ENCODE measurements at places on chromosomes 6 and 20. TPM values are rescaled to one million over a fixed set of nuclear protein-coding genes. Genes with fewer than 3 reads are reported as not detected.

TRIM10 gene
- not detected for total RNA-seq

LAMP5 gene
- total RNA-seq: 2.3 TPM

GRCh38 chr6:27791182-27791943 is 120.8 kb downstream of the OR2B2 start:
- no peaks in the 10 kb centered on the region for H3K27me3 ChIP-seq
- H3K4me1 ChIP-seq: peaks cover 10% of the 10 kb centered on the region
- peak; percentile 69 for DNase-seq
- H3K36me3 ChIP-seq: no peaks in the 10 kb centered on the region

DNA sequence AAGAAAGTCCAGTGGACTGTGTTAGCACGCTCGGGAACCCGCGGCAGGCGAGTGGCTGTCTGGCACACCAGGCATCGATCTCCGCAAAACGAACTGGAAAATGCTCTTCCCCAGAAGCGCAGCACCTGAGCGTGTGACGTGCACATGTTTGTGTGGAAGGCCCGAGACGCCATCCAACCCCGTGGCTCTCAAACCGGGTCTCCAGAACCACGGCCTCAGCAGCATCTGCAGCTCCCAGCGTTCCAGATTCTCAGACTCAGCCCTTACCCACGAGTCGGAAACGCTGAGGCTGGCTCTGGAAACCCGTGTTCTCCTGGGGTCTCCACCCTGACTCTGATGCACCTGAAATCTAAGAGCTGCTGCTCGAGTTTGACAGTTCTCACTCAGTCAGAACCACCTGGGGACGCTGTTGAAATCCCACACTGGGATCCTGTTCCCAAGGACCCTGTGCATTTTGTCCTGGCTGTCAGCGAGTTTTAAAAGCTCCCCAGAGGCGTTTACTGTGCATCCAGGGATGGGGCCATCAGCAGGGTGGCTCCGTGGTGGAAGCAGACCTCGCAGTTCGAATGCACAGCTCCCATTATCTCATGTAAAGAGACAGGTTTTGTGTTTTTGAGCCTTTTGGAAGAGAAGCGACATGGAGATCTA is 69.0 kb downstream of the DLL1 start:
- H3K27me3 ChIP-seq: no peaks in the 10 kb centered on the region
- DNase-seq: no peak
- no peaks in the 10 kb centered on the region for H3K36me3 ChIP-seq
- no peak overlapping the region for H3K4me3 ChIP-seq

DNA sequence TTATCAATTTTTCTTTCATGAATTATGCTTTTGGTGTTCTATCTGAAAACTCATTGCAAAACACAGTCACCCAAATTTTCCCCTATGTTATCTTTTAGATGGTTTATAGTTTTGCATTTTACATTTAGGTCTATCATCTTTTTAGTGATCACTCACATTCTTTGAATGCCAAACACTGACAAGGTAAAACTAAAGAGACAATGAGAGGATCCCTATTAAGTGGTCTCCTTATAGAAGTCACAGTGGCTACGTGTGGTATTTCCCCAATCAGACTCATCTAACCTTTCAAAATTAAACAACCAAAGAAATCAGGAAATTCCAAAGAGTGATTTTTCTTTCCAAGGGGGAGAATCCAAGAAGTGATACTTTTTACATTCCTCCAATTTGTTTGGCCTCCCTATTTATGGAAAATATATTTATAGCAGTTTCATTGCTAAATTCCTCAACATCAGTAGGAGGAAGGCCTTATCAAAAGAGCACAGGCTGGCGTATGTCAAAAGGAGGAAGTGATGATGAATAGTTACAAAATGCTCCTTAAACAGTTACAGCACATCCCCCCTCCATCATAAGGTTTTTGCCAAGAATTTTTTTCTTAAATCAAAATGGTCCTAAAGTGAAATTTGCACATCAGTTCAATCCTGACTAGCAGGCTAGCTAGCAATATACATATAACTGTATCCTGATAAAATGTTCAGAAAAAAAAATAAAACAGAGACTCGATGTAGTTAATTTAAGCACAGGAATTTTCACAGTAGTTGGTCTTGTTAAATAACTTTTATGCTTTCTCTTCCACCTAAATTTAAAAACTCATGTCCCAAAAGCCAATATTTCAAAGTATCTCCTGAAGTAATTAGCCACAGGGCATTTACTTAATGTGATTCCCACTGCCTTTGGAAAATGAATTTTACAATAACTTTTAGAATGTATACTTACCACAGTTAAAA is 76.2 kb upstream of the IPCEF1 start:
- H3K27ac ChIP-seq: no peak overlapping the region
- no peaks in the 10 kb centered on the region for H3K27me3 ChIP-seq
- peak; percentile 48 for DNase-seq
- no peak overlapping the region for H3K4me3 ChIP-seq

DNA sequence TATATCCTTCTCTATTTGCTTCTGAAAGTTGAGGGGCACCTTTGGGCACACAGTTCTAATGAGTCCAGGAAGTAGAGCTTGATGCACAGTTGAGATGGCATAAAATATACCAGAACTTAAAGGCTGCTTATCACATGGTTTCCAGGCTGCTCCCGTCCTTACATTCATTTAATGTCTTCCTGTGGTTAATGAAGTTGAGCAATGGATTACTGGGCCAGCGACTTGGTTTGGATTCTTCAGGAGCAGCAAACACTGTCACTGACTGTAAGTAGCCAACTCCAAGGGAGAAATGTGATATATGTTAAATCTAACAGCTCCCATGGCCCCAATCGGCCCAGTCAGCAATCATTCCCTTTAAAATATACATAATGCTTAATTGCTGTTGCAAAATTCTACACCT is 9.0 kb upstream of the TSHZ2 start:
- H3K27ac ChIP-seq: no peak overlapping the region
- DNase-seq: no peak
- H3K4me3 ChIP-seq: no peak overlapping the region
- H3K27me3 ChIP-seq: no peaks in the 10 kb centered on the region

- H3K27me3 ChIP-seq: no peaks in the 10 kb centered on the region
- no peaks in the 10 kb centered on the region for H3K36me3 ChIP-seq
- H3K4me3 ChIP-seq: no peak overlapping the region
- peak overlapping the region; percentile 28 for H3K27ac ChIP-seq
- peaks cover 44% of the 10 kb centered on the region for H3K4me1 ChIP-seq
These were observed 70.2 kb upstream of the CD93 start for GRCh38 chr20:23156170-23156841.

DNA sequence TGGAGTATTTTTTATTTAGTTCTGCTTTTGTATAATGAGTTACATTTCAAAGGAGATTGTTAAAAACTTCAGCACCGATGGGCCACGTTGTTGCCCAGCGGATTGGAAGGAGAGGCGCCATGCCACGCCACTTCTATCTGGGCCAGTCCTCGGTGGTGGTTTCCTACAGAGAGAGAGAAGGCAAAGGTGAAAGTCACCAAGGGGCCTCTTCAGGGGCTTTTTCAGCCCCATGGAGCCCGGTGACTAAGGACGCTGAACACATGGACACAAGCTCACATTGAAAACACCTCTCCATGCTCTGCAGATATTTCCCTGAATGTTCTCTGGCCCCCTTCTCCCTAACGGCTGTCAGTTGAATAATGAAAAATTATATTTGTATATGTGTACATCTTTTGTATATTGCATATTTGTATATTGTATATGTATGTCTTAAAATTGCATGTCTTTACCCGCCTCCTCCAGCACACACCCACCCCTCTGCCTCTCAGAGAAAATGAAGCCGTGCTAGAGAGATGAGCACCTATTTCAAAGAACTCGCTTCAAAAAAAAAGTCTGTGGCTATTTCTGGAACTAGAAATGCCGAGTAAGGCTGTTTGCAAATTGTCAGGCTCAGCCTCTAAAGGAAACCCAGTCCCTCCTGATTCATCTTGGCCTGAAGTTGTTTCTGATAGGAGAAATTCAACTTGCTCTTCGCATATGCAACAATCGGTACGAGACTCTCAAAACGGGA is 91.9 kb upstream of the CDH4 start:
- no peak overlapping the region for H3K4me3 ChIP-seq
- H3K27me3 ChIP-seq: peaks cover 7% of the 10 kb centered on the region
- no peak overlapping the region for H3K27ac ChIP-seq

GRCh38 chr6:125747589-125748405 is 1.6 kb upstream of the HEY2 start:
- H3K4me3 ChIP-seq: peak overlapping the region; percentile 70
- peaks cover 57% of the 10 kb centered on the region for H3K27me3 ChIP-seq
- H3K4me1 ChIP-seq: peaks cover 15% of the 10 kb centered on the region
- DNase-seq: no peak

DNA sequence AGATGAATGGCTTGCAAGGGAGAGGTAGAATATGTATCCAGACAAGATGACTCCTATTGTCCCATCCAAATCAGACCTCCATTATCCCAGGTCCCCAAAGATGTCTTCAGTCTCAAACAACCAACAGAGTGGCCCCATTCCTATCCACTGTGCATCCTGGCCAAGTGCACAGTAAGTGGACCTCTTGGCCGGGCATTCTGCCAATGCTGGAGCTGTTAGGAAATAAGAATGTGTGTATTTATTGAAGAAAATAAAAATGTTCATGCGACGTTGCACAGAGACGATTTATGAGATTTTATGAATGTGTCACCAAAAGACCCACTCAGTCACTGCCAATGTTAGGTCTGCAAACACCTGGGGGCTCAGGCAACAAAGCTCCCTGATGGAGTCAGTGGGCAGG is 196.0 kb downstream of the MAFB start:
- H3K36me3 ChIP-seq: no peaks in the 10 kb centered on the region
- H3K4me3 ChIP-seq: no peak overlapping the region
- no peaks in the 10 kb centered on the region for H3K4me1 ChIP-seq
- H3K27ac ChIP-seq: no peak overlapping the region
- no peaks in the 10 kb centered on the region for H3K27me3 ChIP-seq

- no peaks in the 10 kb centered on the region for H3K36me3 ChIP-seq
- H3K4me1 ChIP-seq: peaks cover 10% of the 10 kb centered on the region
- H3K4me3 ChIP-seq: no peak overlapping the region
- H3K27me3 ChIP-seq: no peaks in the 10 kb centered on the region
- no peak overlapping the region for H3K27ac ChIP-seq
- no peak for DNase-seq
These were observed 4.8 kb upstream of the ASF1A start for GRCh38 chr6:118889163-118889562.

DNA sequence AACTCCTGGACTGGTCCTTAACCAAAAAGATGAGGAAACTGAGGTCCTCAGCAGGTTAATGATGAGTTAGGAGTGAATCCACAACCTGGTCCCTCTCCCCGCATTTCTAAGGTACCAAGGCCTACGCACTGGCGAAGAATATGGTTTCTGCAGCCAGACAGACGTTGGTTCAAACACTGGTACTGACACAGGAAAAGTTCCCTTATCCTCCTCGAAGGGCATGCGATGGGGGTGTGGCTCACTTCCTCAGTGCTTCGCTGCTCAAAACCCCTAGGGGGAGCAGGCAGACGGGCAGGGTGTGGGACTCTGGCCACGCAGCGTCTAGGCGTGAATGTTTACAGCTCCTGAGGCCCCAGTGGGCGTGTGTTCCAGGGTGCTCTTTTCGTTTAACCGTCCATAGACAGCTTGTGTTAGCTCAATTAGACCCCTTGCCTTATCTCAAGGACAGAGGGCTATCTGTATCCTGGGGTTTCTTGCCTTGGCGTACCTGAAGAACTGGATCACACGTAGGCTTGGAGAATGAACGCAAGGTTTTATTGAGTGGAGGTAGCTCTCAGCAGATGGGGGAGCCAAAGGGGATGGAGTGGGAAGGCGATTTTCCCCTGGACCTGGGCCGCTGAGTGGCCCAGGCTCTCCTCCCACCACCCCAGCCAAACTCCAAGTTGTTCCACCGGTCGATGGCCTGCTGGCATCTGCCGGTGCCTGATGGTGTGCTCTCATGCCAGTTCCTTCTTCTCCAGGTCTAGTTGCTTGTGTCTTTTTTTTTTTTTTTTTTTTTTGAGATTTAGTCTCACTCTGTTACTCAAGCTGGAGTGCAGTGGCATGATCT is 31.8 kb upstream of the PTPN1 start:
- H3K4me1 ChIP-seq: peaks cover 7% of the 10 kb centered on the region
- H3K27ac ChIP-seq: no peak overlapping the region
- H3K36me3 ChIP-seq: no peaks in the 10 kb centered on the region
- DNase-seq: peak; percentile 35
- H3K27me3 ChIP-seq: no peaks in the 10 kb centered on the region

DNA sequence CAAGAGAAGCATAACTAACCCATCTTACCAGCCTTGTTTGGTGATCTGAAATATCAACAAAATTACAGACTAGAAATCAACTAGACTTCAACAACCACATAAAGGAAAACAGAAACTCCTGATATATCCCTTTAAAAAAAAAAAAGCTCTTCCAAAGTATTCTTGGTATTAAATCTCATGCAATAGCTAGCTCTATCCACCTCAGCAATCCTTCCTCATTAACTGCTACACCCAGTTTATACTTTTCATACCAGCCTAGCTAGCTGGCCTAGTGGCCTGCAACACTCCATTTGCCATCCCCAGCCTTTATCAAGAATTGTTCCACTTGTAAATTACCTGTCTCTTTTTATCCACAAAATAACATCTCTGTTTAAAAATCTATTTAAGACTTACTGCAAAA is 69.0 kb downstream of the BACH2 start:
- H3K4me3 ChIP-seq: no peak overlapping the region
- H3K36me3 ChIP-seq: no peaks in the 10 kb centered on the region
- no peaks in the 10 kb centered on the region for H3K27me3 ChIP-seq
- peak; percentile 46 for DNase-seq
- H3K27ac ChIP-seq: no peak overlapping the region

DNA sequence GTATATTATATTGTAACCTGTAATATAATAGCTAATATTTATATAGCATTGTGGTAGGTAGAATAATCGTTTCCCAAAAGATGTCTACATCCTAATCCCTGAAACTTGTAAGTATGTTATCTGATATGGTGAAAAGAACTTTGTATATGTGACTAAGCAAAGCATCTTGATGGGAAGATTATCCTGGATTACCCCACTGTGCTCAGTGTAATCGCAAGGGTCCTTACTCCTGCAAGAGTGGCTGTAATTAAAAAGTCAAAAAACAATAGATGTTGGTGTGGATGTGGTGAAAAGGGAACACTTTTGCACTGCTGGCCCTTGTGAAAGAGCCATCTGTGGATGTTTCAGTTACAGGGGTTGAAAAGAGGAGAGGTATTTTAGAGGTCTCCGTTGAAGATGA is 95.2 kb downstream of the EDN1 start:
- no peaks in the 10 kb centered on the region for H3K4me1 ChIP-seq
- H3K36me3 ChIP-seq: no peaks in the 10 kb centered on the region
- no peak overlapping the region for H3K4me3 ChIP-seq
- H3K27ac ChIP-seq: no peak overlapping the region

DNA sequence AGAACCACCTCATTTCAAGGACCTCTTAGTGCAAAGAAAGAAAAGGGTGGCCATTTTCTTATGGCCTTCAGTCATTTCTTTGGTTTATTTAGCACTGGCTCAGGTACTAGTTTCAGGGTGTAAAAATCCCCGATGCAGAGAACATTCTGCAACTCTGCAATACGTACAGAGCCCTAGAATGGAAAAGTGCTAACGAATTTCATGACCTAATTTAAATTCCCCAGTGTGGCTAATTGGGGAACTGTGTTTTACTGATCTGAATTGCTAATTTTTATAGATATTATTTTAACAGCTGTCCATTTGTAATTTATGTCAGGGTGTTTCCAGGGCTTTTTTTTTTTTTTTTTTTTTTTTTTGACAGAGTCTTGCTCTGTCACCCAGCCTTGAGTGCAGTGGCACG is 160.7 kb downstream of the UST start:
- H3K4me3 ChIP-seq: no peak overlapping the region
- DNase-seq: no peak
- no peaks in the 10 kb centered on the region for H3K4me1 ChIP-seq
- H3K27me3 ChIP-seq: no peaks in the 10 kb centered on the region
- H3K36me3 ChIP-seq: no peaks in the 10 kb centered on the region

- H3K4me3 ChIP-seq: no peak overlapping the region
- H3K27ac ChIP-seq: no peak overlapping the region
- H3K36me3 ChIP-seq: no peaks in the 10 kb centered on the region
These were observed 59.6 kb upstream of the PHIP start for GRCh38 chr6:79137671-79138070.

All from astrocyte (in vitro differentiated cells and primary cell).